ENCODE measurements at places on chromosomes 3 and 15.
A peak's percentile ranks its signal among the peaks of the same experiment; 100 is the strongest.

DNA sequence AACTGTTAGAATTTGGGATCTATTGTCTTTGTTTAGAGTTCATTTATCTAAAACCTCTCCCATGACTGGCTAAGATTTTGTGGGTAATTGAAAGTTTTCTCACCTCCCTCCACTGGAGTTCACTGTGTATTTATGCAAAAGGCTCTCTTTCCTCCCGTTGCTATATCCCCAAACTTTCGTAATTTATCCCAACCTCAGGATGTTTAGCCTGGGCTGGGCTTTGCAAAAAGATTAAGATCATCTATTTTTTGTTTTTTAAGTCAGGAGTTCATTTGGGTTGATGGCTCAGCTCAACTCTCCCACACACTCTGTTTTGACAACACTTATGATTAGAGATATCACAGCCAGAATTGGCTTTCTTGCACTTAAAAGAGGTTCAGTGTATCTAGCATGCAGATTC, 27.0 kb downstream of the SUCNR1 start:
- no peak for DNase-seq

DNA sequence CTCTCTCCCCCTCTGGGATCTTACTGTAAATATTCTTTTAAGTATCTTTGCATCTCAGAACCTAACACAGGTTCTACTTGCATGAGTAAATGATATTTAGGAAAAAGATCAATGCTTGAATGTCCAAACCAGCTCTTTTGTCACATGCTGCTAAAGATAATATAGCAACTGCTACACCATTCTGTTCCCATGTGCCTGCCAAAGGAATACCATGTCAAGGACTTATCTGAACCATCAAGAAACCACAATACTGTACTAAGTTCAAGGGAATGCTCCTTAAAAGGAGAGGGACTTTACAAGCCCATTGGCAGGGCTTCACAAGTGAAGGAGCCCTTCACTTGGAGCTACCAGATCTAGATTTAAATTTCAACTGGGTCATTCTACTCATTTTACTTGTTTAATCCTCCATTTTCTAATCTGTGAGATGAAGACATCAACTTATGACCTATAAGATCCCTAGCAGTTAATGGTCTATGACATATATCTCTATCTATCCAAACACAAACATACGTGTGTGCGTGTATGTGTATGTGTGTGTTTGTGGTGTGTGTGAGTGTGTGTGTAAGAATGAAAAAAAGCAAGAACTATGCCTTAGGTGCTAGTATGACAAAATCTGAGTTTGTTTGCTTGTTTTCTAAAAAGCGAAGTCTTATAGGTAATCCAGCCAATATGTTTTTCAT, 13.0 kb upstream of the SEC62 start:
- DNase-seq = no peak

DNA sequence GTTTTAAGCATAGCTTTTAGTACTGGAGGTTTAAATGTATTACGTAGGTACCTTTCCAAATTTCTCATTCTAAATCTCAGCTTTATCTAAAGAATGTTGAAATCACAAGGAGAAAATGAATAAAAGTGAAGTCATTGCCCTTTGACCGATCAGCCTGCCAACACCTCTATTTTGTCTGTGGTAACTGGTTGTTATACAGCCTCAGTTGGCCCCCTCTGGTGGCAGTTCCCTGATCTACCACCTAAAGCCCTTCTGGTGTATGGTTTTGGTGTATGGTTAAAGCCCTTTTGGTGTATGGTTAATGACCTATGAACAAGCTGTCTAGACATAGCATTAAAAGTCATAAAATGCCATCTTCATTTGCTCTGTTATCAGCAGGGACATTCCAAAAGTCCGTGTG, 378.2 kb upstream of the AZI2 start:
- peak; percentile 68 for DNase-seq

DNA sequence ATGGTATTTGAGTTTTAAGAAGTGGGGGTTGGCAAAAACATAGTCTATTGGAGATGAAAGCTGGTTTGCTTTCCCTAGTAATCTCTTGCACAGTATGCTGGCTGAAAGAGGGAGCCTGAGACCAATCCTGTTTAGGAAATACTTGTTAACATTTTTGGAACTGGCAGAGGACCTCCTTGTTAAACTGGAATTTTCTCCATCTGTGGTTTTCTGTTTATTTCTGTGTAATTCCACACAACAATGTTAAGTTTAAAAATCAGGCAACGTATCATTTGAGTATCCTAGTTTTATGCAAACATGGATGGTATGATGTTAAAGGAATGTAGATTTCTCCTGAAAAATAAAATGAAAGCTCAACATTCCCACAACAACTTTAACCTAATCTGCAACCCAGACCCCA, 536.0 kb upstream of the TBL1XR1 start:
- DNase-seq = no peak

DNA sequence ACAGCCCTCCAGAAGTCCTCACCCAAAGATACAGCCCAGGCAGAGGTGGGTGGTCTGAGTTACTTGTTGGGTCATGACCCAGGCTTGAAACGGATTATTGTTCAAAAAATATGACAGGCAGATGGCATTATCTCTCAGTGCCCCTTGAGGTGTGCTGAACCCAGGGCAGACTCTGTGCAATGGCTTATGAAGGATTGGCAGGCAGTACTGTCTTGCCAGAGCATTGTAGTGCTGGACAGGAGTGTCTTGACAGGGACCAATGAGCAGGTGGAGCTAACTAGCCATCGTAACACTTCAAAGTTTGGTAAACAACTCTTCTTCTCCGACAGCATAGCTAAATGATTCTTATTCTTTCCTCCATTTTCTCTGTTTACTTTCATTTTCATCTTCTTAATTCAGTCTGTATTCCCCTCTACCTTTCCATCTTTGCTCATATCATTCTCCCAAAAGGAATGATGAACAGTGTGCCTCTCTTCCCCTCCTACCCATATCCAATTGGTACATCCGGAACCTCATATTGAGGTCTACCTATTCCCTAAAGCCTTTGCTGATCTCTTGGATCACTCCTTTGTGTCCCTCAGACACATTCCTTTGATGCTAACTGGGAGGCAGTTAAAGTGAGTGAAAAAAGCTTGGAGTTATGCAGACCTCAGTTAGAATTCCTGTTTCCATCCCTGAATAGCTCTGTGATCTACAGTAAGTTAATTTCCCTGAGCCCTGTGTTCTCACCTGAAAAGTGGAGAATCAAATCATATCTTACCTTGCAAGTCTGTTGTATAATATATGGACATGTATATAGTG, 2.6 kb upstream of the IL20RB start:
- DNase-seq = peak; percentile 17

- DNase-seq = no peak
Measured at GRCh38 chr15:101172501-101173071, 79.3 kb downstream of the CHSY1 start.

GRCh38 chr3:128274837-128275236, 121.6 kb downstream of the EEFSEC start:
- DNase-seq = peak; percentile 68

DNA sequence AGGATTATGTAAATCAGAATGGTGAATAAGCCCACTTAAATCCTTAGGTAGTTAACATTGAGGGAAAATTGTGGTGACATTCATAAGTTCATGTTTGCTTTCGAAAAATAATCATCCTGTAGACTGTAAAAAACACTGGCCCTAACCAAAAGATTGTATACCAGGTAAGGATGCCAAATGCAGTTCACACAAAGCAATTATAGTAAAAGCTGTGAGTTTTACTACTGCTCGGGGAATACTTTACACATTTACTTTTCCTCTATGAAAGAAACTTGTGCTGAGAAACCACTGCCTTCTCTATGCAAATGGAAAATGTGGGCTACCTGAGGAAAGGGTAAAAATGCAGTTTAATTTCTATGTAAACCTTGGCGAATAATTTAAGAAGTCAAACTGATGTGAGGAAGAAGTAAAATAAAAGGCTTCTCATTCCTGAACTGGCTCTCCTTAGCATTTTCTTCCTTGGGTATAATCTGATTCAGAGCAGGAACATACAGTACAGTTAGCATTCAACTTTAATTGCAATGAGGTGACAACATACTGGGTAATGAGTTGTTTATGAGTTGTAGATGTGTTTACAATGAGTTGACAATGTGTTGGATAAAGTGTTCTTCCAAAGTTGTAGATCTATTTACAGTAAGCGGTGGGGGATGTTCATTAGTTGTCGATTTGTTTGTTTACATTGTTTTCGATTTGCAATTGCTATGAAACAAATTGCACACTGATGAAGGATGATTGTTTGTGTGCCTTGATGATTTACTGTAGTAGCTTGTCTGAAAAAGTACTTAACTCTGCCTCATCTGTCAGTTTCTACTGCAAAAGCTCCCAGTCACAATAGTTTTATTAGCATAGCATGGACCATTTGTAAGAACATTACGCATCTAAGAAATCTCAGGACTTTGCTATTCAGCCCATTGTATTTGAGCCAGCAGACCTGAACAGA, 453.0 kb upstream of the DPH6 start:
- no peak for DNase-seq

DNA sequence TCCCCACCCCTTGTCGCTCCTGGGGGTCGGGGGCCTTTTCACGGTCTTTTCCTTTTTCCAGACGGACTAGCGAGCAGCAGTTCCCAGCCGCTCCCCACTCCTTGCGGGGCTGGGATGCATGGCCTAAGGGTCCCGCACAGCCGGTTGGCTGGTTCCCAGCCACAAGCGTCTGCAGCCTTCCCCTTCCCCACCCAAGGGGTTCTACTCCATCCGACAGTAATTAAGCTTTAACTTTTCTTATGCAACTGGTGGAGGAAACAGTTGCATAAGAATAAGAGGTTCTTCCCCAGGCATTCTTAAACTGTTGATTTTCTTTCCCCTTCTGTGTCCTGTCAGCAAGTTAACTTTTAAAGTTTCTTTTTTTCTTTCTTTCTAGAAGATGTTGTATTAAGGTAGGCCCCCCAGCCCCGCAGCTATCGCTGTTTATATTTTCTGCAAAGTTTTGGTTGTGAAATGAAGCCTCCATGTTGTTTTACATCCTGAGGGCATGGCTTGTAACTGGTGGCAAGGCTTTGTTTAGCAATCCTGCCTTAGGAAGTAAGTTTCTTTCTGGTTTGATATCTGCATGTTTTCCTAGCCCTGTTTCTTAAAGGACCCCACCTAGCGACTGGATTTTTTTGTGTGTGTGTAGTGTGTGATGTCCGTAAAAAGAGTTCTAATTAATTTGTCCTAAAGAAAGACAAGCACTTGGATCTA, 207.5 kb downstream of the ZNF385D start:
- no peak for DNase-seq

GRCh38 chr3:37228749-37229148, 54.4 kb upstream of the LRRFIP2 start:
- DNase-seq = no peak

GRCh38 chr3:11305509-11305908, 33.3 kb downstream of the ATG7 start:
- peak; percentile 42 for DNase-seq

DNA sequence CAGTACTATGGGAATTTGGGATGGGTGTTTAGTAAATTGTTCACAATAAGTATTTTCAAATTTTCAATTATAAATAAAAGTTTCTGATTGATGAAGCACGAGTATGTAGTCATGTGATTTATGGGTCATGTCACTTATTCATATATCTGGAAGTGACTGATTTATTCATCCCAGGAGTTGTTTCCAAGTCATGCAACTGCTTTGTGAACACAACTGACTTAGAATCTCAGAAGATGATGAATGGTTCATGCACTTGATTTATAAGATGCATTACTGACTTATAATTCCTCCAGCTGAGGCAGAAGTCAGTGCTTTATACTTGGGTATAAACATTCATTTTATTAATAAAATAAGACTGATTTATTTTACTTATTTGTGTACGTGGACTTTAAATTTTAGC, 137.8 kb upstream of the CBLB start:
- no peak for DNase-seq

GRCh38 chr3:46824211-46824970, 38.9 kb downstream of the MYL3 start:
- DNase-seq = no peak

DNA sequence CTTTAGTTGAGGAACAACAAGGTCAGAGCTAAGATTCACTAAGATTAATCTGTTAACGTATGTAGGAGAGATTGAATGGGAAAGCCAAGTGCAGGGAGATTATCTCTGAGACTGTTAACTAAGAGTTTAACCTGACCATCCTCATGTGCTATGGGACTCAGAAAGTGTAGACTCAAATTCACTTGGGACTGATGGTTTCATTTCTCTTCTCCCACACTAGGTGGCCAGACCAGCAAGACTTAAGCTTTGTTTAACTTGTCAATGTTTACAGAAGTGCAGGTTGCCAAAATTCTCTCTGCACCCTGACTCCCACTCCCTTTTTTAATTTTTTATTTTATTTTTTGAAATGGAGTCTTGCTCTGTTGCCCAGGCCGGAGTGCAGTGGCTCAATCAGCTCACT, 6.3 kb upstream of the HEXA start:
- DNase-seq = peak; percentile 16

- DNase-seq = no peak
Measured at GRCh38 chr15:66524838-66525237, 19.7 kb downstream of the ZWILCH start.

DNA sequence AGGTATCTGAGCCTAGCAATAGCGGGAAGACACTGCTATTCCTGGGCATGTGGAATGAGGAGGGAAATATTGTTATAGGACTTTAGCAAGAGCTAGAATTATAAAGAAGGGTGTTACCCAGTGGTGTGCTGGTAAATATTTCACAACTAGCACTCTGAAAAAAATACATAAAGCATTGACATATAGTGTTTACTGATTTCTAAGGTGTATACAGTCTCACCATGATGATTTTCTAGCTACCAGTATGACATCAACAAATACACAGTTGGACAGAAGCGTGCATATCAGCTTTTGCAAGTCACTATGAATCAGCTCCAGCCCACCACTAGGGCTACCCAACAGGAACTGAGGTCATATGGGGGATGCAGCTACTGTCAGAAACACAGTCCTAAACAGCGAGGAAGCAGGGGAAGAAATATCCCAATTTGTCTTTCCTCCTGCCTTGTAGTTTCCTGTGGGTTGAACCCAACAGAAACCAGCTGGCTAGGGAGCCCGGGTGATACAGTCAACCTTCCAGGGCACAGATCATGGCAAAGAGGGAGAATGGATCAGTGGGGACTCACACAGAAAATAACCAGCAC, 39.6 kb downstream of the HGD start:
- DNase-seq = peak; percentile 69

DNA sequence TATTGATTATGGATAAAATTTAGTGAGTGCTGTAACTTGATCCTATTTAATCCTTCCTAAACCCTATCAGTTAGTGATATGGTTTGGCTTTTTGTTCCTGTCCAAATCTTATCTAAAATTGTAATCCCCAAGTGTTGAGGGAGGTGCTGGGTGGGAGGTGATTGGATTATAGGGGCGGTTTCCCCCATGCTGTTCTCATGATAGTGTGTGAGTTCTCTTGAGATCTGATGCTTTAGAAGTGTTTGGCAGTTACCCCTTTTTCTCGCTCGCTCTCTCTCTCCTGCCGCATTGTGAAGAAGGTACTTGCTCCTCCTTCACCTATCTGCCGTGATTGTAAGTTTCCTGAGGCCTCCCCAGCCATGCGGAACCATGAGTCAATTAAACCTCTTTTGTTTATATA, 134.0 kb upstream of the SUCLG2 start:
- DNase-seq = no peak

DNA sequence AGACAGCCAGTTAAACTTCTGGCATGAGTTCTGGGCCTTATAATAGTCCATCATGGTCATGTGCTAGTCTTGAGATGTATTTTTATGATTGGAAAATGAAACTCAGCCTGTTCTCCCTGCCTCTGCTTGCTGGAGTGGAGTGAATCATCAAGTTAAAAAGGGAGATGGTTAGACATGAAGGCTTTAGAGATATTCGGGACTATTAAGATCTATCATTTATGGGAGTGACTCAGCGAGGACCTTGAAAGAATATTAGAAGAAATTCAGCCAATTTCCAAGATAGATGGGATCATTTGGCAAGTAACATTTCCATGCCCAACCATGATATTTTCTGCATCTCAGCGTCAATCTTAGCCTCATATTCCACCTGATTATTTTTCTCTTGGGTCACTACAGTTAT, 79.8 kb downstream of the AGBL1 start:
- no peak for DNase-seq
